RKO (cell line): ENCODE measurements at places on chromosomes 6 and 20.

GRCh38 chr6:4637691-4638433 lies 138.3 kb upstream of the CDYL start:
- peak; percentile 59 for DNase-seq

DNA sequence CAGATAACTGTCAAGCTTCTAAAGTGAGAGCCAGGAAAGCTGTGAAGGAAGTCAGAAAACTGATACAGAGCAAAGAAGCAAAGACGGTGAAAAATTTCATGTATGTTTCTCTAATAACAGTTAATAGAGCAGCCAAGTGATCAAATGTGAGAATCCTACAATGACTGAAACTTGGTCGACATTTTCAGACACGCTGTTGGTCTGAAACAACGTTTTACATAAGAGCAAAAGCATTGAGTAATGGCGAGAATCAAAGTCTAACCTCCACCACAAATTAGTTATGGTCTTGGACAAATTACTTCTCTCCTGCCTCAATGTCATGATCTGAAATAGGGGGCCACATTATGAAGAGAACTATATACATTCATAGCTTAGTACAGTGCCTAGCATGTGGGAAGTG lies 3.3 kb downstream of the MKKS start:
- no peak for DNase-seq

- no peak for DNase-seq
Measured at GRCh38 chr20:4545526-4545925, 176.2 kb upstream of the PRND start.

GRCh38 chr6:143634486-143634885 lies 43.3 kb upstream of the PHACTR2 start:
- no peak for DNase-seq

GRCh38 chr20:46251211-46251673 lies 57.1 kb downstream of the CDH22 start:
- DNase-seq = no peak

GRCh38 chr6:53067849-53068361 lies 2.7 kb downstream of the FBXO9 start:
- no peak for DNase-seq

GRCh38 chr6:147486683-147487082 lies 21.8 kb upstream of the SAMD5 start:
- no peak for DNase-seq

GRCh38 chr6:71468038-71468437 lies 179.4 kb downstream of the OGFRL1 start:
- no peak for DNase-seq

- DNase-seq = peak; percentile 90
Measured at GRCh38 chr6:27251606-27252251, 4.2 kb downstream of the PRSS16 start.

- no peak for DNase-seq
Measured at GRCh38 chr20:2150660-2151059, 49.0 kb downstream of the STK35 start.

DNA sequence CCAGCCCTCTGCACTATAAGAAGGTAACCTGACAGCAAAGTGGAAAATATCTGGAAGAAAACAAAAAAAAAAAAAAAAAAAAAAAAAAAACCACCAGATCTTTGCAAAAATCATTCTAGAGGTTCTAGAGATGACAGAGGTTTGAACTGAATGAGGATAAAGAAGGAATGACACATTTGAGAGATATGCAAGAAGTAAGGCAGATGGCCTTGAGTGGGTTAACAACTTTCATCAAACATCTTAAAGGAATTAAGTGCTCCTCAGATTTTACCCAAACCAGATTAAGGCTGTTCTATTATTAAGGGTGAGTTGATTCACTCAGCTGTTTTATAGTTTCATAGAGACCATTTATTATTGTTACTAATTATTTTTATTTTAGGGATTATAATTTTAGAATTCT lies 62.0 kb downstream of the RSPO3 start:
- DNase-seq = no peak

- no peak for DNase-seq
Measured at GRCh38 chr20:50562262-50562701, 52.1 kb downstream of the PTPN1 start.

DNA sequence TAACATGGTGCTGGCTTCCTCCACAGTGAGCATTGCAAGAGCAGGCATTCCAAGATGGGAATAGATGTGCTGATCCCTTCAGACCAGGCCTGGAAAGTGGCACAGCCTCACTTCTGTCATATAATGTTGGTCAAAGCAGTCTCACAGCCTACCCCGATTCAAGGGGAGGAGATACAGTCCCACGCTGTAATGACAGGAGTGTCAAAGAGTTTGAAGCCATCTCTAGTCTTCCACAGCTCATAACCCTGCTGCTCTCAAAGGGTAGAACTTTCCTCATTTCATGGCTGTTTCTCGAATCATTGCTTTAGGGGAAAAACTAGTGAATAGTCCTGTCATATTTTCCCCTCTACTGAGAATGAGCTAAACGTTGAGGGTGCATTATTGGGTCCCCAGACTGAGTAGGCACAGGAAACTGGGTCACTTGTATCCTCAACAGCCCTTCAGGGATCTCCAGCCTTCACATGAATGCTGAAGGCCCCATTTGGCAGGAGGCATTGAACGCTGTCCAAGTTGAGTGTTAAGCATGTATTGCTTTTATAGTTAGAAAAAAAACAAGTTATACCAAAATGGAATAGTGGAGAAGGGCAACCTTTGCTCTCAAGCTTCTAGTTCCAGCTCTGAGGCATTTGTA lies 27.3 kb downstream of the DTD1 start:
- DNase-seq = no peak

DNA sequence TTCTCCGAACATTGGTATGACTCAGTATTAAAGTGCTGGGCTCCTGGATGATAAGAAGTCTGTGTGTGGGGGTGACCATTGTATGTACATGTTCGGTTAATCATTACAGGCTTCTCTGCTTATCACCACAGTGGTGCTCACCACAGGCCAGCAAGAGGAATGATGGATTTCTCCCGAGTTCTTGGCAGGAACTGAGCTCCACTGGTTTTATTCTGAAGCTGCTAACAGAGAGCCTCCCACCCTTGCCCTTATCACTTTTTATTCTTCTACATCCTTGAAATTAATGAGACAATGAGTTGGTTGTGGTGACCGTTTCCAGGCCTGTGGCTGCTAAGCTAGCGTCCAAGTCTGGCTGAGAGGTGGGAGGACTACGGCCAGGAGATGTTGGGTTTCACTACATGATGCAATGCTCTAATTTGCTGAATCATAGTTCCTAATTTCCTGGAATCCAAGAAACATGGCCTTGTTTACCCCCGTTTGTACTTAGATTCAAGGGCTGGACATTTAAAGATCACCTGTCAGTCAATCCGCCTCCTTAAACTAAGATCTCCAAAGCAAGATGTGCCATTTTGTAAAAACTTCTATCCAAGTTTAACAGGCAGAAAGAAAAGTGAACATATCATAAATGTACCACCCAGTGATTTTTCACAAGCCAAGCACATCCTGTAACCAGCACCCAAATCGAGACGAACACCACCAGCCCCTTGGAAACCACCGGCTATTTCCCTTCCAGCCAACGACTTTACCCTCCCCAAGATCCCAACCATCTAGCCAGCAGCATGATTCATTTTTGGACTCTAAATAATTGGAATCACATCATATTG lies 172.5 kb downstream of the FOXA2 start:
- DNase-seq = no peak

DNA sequence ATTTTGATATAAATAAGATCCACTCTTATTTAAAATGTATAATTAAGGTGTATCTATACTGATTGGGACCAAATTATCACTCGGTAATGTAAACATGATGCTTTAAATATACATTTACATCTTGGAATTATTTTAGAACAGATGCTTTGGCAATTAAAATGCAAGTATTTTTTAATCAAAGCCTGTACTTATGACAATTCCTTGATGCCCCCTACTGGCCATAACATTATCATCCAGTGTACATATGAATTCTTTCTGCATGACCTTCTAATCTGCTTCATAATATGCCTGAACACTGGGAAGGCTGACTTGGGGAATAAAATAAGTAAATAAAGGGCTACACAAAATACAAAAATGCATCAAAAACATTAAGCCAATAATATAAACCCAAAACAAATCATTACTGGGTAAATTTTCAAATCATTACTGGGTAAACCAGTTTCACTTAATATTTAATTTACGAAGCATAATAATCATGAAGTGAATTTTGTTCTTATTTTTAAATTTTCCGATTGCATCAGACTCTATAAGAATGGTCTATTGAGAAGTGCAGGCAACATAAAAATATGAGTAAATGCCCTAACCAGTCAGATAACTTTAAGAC lies 65.1 kb downstream of the CGA start:
- DNase-seq = peak; percentile 76

DNA sequence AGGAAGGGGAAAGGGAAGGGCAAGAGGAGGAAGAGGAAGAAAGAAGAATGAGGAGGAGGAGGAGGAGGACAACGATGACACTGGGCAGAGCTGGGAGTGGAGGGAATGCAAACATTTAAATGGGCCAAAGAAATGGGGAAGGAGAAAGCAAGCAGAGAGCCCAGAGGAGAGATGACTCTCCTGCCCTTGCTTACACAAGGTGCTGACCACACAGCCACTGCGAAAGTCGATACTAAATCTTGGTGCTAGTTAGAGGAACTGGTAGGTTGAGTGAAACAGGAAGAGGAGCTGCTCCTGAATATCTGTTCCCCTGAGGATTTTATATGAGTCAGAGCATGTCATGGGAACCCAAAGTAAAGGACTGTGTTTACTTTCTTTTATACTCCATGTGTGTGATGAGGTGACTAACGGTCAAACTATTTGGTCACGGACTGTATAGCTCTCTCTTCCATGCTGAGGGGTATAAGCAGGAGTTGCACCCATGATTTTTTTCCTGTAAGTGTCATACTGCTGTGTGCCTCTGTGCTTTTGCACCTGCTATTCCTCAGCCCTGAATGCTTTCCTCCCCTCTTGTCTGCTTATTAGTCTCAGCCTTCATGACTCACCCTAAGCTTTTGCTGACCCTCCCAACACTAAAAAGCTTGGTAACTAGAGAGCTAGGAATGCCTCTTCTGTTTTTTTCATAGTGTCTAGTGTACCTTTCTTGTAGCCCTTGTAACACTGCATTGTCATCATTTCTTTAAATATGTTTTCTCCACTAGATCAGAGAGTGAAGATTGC lies 9.5 kb upstream of the PAQR8 start:
- peak; percentile 93 for DNase-seq

DNA sequence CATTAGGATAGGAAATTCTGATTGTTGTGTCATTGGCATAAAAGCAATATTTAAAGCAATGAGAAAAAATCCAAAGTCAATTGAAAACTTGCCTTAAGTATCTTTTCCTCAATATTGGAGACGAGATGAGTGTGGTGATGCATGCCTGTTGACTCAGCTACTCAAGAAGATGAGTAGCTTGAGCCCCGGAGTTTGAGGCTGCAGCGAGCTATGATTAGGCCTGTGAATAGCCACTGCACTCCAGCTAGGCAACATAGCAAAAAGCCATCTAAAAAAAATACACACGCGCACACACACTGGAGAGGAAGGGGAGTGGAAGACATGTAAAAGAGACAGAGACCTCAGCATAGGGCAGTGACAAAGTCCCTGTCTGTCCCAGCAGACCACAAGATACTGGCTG lies 9.7 kb upstream of the MARCKS start:
- peak; percentile 50 for DNase-seq

- no peak for DNase-seq
Measured at GRCh38 chr6:45946887-45947286, 68.8 kb downstream of the CLIC5 start.

DNA sequence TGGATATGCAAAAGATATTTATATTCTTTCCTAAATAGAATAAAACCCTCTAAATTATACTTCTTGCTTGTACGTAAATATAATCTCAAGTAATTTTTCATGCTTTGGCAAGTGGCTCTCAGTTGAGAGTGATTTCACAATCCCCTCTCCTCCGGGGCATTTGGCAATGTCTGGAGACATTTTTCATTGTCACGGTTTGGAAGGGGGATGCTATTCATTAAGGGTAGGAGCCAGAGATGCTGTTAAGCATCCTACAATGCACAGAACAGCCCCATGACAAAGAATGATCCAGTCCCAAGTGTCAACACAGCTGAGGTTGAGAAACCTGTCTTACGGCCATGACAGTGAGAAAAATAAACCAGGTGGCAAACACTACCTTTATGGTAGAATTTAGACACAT lies 75.7 kb downstream of the AGPAT4 start:
- DNase-seq = no peak

DNA sequence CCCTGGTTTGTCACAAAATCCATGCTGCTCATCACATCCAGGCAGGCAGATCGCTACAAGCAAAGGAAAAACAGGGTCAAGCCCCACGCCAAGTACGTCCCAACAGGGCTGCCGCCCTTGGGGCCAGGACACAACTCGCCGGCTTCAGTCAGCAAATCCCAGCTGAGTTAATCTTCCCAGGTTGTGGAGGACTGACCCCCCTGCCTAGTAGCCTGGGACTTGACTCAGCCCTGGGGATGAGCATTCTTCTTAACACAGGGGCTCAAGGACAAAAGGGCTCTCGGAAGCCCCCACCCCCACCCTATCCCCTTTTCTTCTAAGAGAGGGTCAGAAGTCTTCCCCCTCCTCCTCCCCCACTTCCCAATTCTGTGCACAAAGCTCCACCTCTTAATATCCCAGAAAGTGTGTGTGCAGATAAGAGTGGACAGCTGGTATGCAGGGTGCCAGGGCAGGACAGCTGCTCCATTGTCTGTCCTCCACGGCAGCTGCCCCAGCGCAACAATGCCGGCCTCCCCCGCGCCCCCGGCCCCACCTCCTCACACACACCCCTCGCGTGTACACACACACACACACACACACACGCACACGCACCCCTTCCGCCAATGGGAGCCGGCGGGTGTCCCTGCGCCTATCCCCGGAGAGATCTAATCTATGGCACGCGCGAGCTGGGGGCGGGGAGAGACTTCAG lies 4.5 kb downstream of the DLL1 start:
- no peak for DNase-seq

DNA sequence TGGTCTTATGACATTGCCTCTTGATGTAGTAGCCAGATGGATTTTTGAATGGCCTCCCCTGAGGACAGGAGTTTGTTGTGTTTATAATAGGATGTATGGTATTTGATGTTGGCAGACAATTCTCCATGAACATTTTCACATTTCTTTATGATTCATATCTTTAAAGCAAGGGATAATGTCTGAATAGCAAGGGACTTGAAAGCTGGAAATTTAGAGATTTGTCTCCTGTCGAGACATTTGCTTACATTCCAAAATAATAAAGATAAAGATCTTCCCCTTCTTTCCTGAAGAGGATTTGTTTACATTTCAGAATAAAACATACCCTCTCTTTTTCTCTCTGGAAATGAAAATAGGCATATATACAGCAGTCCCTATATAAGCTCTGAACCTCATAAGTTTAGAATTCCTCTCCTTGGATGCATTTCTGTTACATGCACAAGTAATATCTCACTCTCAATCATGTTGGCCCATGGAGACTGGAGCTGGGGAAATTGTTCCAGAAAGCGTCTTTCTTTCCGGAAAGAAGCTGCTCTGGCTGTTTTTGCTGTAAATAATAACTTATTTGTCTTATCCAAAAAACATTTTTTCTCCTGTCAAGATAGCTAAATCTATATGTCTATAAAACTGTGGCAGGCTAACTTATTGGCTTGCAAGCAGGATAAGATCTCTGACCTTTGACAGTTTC lies 42.5 kb upstream of the ASCC3 start:
- DNase-seq = no peak

GRCh38 chr20:14418376-14418775 lies 81.0 kb upstream of the FLRT3 start:
- no peak for DNase-seq
